ENCODE measurements at places on chromosomes 3 and 15.

DNA sequence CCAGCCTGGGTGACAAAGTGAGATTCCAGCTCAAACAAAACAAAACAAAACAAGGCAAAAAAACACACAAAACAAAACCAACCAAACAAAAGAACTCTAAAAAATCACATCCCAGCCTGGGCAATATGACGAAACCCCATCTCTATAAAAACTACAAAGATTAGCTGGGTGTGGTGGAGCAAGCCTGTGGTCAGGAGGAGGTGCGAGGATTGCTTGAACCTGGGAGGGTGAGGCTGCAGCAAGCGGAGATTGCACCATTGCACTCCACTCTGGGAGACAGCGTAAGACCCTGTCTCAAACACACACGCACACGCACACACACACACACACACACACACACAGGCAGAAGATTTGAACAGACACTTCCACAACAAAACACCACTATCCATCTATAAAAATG lies 99.6 kb downstream of the SHQ1 start:
- no peak for DNase-seq

GRCh38 chr3:42935472-42935871 lies 29.5 kb downstream of the ZNF662 start:
- no peak for DNase-seq

DNA sequence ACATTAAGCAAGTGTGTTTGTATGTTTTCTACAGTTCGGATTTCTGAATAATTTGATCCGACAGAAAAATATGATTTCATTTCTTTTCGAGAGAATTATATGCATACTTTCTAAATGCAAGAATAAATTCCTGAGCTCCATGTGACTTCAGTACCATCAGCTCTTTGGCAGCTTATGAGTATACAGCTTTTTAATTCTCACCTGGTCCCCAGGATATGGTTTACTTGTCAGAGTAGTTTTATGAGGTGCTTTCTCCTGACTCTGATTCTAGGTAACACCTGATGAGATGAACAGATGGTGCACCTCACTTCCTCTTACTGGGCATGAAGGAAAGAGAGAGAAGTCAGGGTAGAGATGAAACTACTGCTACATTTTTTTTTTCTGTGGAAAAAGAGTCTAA lies 3.1 kb downstream of the HGD start:
- DNase-seq = no peak

DNA sequence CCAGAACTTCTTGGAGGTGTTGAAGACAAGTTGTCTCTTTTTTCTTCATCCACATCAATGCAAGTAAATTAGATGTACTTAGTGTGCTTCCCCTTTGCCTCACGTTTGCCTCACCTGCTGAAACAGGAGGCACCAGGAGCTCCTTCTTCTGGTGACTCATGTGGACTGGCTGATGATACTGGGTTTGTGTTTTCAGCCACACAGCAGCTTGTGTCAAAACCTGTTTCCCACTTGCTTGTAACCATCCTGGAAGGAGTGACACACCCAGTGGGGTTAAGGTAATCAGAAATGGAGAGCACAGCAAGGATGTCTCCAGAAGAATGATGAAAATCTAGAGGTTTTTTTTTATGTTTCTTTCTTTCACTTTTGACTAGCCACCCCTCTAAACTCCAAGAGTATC lies 143.3 kb upstream of the RBMS3 start:
- DNase-seq = peak; percentile 2

DNA sequence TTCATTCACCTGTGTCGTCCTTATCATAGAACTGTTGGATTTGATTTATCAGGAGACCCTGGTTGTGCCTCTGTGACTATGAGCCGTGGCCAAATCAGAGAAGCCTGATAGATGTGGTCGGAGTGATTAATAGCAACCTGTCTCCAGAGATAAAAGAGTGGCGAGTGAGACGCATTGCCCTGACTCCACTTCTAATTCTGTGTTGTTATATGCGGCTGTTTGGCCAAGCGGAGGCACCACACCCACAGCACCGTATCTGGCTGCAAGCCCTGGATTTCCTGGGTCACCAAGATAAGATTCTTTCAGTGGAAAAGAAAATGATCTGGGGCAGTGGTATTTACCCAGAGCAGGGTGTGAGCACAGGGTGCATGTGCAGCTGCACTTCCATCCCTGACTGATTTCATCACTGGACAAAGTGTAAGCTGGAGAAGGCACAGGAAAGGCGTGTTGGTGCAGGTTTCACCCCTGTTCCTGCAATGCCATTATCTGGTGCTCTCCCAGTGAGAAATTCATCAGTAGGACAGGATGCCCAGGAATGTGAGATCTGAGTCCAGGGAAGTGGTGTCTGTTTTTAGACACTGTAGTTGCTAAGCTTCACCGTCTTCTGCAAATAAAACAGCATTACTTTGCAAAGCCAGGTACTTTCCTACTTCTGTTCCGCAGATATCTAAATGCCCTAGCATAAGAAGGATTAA lies 84.6 kb downstream of the CD47 start:
- no peak for DNase-seq

- no peak for DNase-seq
Measured at GRCh38 chr3:15823092-15823491, 25.3 kb upstream of the ANKRD28 start.

GRCh38 chr3:159721324-159721723 lies 267.3 kb upstream of the IL12A start:
- no peak for DNase-seq

GRCh38 chr15:80107774-80108173 lies 45.0 kb upstream of the FAH start:
- DNase-seq = no peak

GRCh38 chr3:32340039-32340438 lies 51.6 kb upstream of the CMTM7 start:
- no peak for DNase-seq

DNA sequence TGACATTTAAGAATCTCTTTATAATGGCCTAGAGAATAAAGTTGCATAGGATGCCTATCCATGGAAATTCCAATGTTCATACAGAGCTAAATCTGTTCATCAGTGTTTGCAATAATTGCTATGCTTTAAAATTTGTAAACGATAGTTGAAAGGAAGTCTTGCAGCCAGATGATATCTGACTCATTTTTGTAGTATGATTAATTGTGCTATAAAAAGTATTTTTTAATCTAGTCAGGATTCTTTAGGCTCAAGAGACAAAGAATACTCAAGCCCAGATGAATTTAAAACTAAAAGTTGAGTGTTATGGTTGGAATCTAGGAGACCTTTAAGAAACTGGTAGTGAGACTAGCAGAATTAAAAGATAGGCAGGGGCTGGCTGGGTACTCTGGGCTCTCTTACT lies 50.5 kb downstream of the SUCNR1 start:
- DNase-seq = no peak

DNA sequence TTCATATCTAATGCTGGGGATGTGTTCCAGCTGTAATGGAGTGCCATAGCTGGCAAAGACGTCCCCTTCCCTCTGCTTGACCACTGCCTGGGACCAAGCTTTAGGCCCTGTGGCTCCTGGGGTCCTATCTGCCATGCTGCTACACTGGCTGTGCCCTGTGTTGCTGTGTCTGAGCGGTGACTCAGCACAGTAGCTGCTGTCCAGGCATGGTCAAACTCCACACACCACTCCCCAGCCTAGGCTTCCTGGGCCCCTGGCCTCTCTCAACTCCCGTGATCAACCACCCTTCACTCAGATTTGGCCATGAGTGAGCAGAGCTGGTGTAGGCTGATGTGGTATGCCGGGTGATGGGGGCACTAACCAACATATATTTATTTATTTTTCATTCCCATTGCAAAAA lies 27.0 kb downstream of the EPHB1 start:
- no peak for DNase-seq

- DNase-seq = no peak
Measured at GRCh38 chr3:16124636-16125035, 49.8 kb upstream of the GALNT15 start.

DNA sequence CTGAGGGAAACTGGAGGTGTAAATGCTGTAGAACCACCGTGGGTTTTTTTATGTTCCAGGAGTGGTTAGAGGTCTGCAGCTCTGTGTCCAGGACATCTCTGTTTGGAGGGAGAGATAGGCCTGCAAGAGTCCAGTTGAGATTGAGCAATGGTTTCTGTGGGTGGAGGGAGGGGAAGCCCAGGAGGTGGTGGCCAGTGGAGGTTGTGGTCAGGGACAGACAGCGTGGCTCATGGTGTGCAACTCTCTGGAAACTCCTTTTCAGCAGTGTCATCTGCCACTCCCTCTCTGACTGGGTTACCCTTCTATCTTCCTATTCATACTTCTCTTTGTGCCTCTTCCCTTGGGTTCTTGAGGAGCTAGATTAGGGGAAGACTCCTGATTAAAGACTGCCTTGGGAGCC lies 9.6 kb downstream of the XCR1 start:
- DNase-seq = no peak

GRCh38 chr3:31779514-31779913 lies 201.5 kb downstream of the OSBPL10 start:
- DNase-seq = no peak

DNA sequence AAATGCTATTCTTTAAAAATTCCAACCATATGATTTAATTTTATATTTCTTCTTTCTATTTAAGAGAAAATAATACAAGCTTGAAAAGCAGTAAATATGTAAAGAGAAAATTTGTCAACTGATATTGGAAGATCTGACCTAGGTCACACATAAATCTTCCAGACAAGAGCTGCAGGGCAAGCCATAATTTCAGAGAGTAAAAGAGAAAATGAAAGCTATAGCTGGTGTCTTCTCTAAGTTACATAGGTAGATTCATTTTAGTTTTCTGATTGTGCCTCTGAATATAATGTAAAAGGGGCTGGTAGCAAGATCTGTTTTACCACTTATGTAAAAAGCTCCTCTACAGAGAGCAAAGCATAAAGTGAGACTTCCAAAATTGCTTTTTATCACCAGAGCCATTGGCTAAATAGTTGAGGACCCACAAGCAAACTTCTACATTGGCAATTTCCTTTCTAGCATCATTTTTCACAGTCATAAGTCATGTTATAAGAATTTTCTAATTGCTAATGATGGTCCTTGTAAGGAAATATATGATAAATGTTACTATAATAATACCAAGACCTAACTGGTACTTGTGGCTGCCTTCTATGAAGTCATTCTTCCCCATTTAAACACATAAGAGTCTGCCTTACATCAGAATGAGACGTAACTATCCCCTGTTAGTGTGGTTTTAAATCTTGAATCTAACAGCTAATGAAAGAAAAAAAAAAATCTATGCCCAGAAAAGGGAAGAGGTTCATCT lies 80.8 kb upstream of the SKOR1 start:
- DNase-seq = no peak

GRCh38 chr3:186107215-186108105 lies 1.4 kb downstream of the ETV5 start:
- DNase-seq = no peak

DNA sequence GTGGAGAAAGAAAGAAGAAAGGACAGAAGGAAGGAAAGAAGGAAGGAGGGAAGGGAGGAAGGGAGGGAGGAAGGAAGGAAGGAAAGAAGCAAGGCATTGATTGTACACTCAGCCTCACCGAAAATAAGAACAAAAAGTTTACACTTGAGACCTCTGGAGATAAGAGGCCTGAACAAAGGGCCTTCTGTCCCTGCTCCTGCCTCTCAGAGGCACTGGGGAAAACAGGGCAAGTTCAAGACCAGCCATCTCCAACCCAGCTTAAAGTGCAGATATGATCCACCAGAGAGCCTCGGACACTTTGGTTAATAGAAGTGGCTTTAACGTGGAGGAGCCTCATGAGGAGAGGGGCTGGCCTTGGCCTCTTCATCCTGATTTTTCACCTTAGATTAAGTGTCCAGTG lies 582.9 kb upstream of the PPP2R3A start:
- DNase-seq = no peak

DNA sequence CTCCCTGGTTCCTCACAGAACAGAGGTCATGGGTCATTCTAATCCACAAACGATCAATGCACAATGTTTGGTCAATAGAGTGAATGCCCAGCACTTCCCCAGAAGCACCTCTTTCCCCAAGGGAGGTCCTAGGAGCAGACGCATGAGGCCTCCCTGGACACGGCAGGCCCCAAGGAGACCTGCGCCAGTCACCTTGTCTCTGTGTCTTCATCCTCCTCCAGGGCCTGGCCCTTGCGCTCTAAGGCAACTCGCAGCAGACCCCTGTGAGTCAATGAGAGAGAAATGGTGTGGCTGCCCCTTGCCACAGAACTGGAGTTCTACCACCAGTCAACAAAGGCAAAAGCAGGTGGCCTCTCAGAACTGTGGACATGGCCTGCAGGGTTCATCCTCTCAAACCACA lies 18.1 kb downstream of the ALS2CL start:
- no peak for DNase-seq

GRCh38 chr3:76367281-76367680 lies 581.9 kb upstream of the ZNF717 start:
- no peak for DNase-seq

- no peak for DNase-seq
Measured at GRCh38 chr15:42915654-42916315, 4.8 kb downstream of the TTBK2 start.

GRCh38 chr3:129543999-129544398 lies 1.0 kb downstream of the H1-8 start:
- no peak for DNase-seq

- no peak for DNase-seq
Measured at GRCh38 chr3:53240989-53241972, 14.5 kb downstream of the TKT start.

DNA sequence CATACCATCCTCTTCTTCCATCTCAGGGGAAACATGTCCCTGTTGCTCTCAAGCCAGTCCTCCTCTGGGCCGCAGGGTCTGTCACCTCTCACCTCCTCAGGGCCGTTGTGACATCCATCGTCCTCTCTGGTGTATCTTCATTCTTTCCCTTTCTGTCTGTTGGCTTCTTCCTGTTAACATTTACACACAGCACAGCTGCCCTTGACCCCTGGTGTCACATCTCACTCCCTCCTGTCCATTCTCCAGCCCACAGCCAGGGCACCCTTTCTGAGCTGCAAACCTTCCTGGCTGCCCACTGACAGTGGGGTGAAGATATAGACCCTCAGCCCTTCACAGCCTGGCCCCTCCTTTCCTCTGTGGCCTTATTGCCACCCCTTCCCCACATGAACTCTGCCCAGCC lies 79.6 kb upstream of the ADAMTSL3 start:
- DNase-seq = no peak

DNA sequence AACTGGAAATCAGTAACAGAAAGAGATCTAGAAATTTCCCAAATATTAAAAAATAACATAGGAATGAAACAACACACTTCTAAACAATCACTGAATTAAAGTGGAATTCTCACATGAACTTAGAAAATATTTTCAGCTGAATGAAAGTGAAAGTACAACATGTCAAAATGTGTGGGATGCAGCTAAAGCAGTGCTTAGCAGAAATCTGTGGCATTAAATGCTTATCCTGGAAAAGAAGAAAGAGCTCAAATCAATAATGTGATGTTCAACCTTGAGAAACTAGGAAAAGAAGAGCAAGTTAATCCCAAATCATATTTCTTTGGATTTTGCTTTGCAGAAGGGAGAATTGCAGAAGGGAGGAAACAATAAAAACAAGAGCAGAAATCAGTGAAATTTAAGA lies 98.2 kb upstream of the NR2E3 start:
- DNase-seq = no peak

All from stimulated activated CD8-positive, alpha-beta memory T cell treated with anti-CD3 and anti-CD28 coated beads, Interleukin-2, amount 100 ng/mL, for 48 hours (primary cell).